ENCODE measurements at places on chromosomes 12 and 14.

DNA sequence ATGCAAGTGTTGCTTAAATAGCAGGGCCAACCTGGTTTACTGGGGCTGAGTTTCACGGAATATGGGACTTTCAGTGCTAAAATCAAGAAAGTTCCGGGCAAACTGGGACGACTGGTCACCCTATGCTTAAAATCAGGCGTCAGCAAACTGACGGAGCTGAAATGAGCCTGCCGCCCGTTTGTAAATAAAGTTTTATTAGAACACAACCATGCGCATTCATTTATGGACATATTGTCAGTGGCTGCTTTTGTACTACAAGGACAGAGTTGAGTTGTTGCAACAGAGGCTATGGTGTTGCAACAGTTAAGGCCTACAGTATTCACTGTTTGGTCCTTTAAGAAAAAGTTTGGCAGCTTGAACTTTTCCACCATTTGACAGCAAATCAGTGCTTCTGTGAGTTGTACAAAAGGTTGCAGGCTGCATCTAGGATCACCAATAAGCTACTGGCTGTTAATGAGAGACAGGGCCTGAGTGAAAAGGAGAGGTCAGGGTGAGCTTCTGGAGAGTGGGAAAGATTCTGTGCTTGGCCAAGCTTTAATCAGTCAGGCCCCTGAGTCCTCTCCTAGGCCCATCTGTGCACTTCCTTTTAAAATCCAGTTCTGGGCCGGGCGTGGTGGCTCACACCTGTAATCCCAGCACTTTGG, 13.3 kb downstream of the SELPLG start:
- DNase-seq: no peak

- DNase-seq: no peak
Observed at GRCh38 chr14:22856428-22856827, 15.1 kb upstream of the LRP10 start.

- no peak for DNase-seq
Observed at GRCh38 chr12:8675591-8676036, 13.0 kb upstream of the MFAP5 start.

GRCh38 chr14:96205059-96205977, 679 bp downstream of the BDKRB2 start:
- no peak for DNase-seq

DNA sequence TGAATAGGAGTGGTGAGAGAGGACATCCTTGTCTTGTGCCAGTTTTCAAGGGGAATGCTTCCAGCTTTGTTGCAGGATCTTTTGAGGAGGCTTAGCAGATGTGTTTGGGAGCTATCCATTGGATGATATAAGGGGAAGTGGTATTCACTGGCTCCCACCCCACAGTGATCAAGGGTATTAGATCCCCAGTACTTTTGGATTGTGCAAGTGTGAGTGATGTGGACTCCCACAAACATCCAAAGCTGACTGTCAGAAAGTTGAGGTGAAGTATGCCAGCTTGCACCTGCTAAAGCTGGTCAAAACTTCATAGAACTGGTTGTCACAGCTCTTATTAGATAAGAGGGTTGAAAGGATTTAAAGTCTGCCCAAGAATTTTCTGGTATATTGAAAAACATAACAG, 110.1 kb upstream of the BTG1 start:
- DNase-seq: no peak

DNA sequence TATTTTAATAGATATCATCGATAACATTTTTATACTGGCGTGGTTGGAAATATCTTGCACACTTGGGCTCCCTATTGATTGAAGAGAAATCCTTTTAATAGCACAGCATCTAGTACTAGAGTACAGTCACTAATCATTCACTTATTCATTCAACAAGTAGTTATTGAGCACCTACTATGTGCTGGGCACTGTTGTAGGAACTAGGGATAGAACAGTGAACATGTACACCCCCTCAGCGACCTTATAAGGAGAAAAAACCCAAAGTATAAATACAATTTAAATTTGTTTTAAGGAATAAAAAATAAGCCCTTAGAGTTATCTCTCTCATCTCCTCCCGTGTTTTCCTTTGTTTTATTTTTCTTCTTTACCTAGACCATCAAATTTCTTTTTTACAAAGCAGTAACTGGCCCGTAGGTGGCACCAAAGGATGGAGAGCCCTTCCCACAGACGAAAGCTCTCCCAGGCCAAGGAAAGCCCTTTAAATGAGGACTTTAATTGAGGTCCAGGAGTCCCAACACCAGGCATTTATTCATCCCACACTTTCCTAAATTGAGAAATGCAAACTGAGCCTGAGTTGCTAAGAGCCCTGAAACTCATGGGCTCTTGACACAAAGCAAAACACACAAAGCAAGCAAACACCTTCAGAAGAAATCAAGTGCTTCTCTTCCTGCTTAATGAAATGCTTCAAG, 29.0 kb downstream of the PEBP1 start:
- no peak for DNase-seq

- no peak for DNase-seq
Observed at GRCh38 chr14:39232554-39233415, 930 bp upstream of the MIA2 start.

GRCh38 chr14:66365388-66365787, 120.8 kb upstream of the CCDC196 start:
- no peak for DNase-seq

DNA sequence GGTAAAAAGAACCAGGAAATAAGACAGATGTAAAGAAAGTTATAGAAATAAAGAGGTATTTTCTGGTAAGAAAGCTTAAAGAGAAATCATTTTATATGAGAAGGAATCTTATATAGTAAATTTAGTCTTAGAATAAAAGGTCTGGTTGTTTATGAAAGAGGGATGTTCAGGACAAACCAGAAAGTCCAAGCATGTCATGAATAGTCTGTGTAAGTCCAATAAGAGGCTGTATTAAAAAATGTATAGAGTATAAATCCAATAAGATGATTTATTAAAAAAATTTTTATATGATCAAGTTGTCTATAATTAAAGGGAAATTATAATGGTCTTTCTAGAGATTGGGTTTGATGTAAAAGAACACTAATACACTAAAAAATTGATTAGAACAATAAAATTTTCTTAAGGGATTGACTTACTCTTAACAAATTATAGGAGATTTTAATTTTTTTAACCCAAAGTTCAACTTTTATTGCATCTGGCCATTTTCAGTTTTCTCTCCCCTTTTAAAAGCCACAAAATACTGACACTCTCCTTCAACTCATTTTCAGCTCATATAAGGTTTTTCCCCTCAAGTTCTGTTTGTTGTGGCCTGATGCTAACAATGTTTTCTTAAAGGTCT, 35.1 kb downstream of the ST8SIA1 start:
- no peak for DNase-seq

- no peak for DNase-seq
Observed at GRCh38 chr14:103255555-103255954, 78.5 kb upstream of the EIF5 start.

DNA sequence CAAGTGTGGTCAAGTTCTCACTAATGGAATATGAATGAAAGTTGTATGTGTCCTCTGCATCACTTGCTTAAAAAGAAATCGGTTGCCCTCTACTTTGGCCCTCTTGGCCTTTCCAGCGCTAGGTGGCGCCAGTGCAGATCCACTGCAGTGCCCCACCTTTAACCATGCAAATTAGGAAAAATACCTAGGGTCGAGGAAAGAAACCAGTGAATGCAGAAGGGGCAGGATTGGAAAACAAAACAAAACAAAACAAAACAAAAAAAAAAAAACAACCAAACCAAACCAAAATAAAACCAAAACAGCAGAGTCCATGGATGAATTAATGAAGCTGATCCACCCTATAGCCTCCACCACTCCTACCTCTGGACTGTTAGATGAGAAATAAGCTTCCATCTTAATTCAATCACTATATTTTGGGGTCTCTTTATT, 12.9 kb upstream of the NEMF start:
- peak; percentile 83 for DNase-seq

DNA sequence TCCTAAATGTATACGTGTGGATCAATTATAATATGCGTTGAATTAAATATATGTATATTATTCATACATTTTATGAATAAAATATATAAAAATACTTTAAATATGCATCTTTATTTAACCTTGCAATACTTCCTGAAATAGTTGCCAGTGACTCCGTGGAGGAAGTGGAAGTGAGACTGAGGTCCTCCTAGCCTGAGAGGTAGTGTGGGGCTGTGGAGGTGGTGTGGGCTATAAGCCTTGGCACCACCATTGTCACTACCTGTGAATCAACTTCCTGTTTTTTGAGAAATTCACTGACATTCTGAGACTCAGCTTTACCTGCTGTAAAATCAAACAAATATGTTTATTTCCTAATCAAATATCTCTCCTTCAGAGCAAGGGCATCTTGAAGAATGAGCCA, 514.2 kb downstream of the VRK1 start:
- DNase-seq: no peak

GRCh38 chr14:104319491-104320241, 181.3 kb downstream of the KIF26A start:
- DNase-seq: no peak

DNA sequence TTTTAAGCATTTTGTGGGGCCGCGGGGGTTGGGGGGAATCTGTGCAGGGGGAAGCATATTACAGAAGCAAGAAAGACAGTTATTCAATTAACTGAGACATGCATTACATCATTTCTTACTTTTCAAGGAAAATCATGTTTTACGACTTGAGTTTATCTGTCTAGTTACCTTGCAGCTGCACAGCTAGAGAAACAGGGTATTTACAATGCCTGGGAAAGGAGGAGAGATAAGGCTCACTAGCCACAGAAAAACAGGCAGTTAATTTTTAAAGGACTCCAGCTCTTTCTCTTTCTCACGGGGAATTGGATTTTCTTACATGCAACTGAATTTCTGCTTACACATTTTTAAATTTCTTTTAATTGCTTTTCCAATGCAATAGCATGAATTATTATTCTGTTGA, 22.2 kb downstream of the FCF1 start:
- no peak for DNase-seq

- no peak for DNase-seq
Observed at GRCh38 chr12:56165369-56165768, 7.2 kb downstream of the MYL6 start.

- DNase-seq: no peak
Observed at GRCh38 chr12:29782871-29783772, 620 bp downstream of the TMTC1 start.

GRCh38 chr14:57008534-57008933, 198.3 kb upstream of the OTX2 start:
- DNase-seq: no peak

DNA sequence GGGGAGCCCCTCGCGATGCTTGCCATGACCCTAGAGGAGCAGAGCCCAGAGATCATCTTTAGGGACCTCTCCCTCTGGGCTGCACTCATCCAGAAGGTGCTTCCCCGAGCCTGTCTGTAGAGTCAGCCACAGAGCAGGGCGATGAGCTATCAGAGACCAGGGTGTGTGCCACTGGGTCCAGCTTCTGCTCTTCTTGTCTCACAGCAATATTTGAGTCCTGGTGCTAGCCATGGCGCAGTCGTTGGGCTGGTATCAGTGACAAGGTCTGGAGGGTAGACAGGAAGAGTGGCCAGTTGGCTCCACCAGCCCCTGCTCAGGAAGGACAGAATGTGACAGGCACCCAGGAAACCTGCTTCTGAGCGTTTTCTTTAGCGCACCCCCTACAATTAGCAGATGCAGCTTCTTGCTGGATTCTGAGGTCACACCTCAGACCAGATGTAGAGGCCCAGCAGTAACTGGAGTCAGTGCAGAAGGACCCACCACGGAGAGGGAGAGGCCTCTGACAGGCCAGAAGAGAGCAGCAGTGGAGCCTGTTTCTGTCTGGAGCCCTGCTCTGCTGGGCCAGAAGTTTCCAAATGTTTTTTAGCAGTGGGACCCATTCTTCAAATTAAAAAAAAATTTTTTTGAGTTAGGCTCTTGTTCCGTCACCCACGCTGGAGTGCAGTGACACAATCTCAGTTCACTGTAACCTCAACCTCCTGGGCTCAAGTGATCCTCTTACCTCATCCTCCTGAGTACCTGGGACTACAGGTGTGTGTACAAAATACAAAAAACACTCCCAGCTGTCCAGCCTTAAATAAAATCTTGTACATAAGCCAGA, 23.7 kb downstream of the ANKRD9 start:
- DNase-seq: no peak

- DNase-seq: peak; percentile 39
Observed at GRCh38 chr12:3491938-3492792, 1.2 kb downstream of the PRMT8 start.

DNA sequence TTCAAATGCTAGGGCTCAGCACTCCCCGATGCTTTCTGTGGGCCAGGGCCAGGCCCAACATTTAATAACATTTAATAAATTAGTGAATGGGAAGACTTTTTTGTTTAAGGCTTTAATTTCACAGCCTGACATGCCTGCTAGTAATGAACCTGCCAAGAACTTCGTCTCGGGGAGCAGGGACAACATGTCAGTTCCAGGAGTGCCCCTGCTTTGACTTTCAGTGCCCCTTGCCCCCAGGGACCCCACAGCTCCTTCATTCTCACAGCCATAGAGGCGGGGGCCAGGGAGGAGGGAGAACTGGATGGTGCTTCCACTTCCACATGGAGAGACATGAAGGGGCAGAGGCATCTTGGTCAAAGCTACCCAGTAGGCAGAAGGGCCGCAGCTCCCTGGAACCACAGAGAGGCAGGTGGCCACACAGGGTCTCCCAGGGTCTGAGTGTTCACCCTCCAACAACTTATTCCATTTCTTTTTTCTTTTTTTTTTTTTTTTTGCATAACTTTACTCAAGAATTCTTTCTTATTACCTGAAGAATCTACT, 66.0 kb upstream of the DDX11 start:
- DNase-seq: no peak

DNA sequence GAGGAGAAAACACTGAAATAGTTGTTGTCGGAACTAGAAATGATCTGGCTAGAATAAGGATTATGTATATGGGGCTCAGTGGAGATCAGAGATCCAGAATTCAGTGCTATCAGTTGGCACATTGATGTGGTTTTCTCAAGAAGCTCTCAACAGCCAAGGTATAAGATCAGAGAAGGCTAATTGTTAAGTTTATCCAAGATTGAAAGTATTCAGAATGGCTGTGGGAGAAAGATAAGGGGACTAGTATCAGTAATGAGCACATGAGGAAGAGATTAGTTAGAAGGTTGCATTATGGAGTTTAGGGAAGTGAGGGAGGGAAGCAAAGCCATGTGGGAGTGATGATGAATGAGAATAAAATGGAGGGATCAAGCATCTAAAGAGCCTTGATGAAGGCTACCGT, 128.1 kb upstream of the MIS18BP1 start:
- DNase-seq: no peak

- no peak for DNase-seq
Observed at GRCh38 chr14:79947440-79948054, 263.8 kb downstream of the DIO2 start.

All from stimulated activated CD4-positive, alpha-beta T cell treated with anti-CD3 and anti-CD28 coated beads, Interleukin-12 subunit alpha, Interleukin-12 subunit beta, amount 100 ng/mL, for 4 hours (primary cell).